ENCODE measurements at places on chromosomes 7 and 10. TPM values are rescaled to one million over a fixed set of nuclear protein-coding genes. Genes with fewer than 3 reads are reported as not detected.
A peak's percentile ranks its signal among the peaks of the same experiment; 100 is the strongest.

DNA sequence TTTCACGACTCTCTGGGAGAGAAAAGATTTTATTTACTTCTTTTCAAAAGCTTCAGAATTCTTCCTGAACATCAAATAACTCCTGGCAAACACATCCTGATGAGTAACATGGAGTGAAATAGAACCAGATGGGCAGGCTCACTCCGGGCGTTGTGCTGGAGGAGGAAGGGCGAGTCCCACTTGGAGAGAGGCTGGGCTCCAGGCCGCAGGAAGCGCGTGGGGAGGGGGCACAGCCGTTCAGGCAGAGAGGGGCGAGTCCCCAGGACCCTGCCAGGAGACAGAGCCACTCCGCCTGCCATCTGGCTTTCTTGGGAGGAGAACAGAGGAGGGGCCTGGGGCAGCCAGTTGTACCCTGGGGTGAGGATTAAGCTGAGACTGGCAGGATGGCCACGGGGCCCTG is 265.9 kb upstream of the ZMIZ1 start:
- no peaks in the 10 kb centered on the region for H3K36me3 ChIP-seq
- peaks cover 2% of the 10 kb centered on the region for H3K4me1 ChIP-seq
- H3K4me3 ChIP-seq: no peak overlapping the region
- DNase-seq: no peak

DNA sequence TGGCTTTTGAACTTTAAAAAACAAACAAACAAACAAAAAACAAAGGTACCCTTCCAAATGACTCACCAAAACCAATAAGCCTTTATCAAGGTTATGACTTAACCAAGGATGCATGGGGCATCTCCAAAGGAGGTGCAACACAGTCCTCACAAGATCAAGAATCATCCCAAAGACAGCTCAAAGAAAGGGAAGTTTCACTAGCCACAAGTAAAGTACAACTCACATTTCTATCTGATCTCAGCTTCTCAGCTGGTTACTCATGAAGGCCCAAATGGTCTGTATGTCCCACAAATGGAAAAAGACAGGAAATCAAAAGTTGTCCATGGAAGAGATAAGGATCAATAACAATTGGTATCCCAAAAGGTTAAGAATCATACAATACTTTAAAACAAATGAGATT is 6.0 kb upstream of the MKLN1 start:
- no peak overlapping the region for H3K4me3 ChIP-seq
- no peak overlapping the region for H3K27ac ChIP-seq
- DNase-seq: no peak
- no peaks in the 10 kb centered on the region for H3K27me3 ChIP-seq

DNA sequence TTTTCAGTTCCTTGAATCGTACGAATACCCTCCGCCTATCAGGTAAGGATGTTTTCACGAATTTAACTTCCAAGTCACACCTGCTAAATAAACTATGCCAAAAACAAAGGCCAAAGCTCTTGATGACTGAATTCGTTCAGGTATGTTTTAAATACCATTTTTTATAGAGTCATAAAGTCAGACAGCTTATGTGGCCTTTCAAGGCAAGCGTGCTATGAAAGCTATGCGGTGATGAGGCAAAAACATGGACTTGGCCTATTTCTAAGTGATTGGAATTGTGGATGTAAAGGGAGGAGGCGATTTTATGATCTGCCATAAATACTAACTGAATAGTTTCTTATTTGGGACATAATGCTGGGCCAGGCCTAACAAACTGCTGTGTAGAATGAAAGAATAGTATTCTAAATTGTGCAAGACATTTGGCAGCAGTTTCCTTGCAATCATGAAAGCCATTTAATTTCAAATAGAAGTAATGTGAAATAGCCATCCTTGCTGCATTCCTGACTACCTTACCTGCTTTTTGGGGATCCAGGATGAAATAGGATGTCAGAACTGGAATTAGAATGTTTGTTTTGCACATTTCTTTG is 14.0 kb downstream of the SLC39A12 start:
- no peaks in the 10 kb centered on the region for H3K4me1 ChIP-seq
- no peaks in the 10 kb centered on the region for H3K27me3 ChIP-seq
- H3K27ac ChIP-seq: no peak overlapping the region
- no peaks in the 10 kb centered on the region for H3K36me3 ChIP-seq
- no peak overlapping the region for H3K4me3 ChIP-seq

DNA sequence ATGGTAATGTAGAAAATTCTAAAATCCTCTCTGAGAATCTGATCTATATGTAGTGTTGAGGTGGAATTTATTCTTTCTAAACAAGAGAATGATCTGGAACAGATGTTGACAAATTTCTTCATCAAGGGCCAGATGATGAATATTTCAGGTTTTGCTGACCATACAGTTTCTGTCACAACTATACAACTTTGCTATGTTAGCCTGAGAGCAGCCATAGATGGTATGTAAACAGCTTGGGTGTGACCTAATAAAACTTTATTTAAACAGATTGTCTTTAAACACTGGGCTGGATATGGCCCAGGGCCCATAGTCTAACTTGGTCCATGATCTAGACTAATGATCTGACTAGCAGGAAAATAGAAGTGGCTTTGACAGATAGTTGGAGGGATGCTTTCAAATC is 213.6 kb upstream of the CELF2 start:
- no peak overlapping the region for H3K4me3 ChIP-seq
- DNase-seq: no peak
- no peaks in the 10 kb centered on the region for H3K36me3 ChIP-seq
- H3K27me3 ChIP-seq: peaks cover 1% of the 10 kb centered on the region
- no peak overlapping the region for H3K27ac ChIP-seq
- H3K4me1 ChIP-seq: 0 out of 2 replicates have a peak, but pooled peaks cover 3% of the 10 kb centered on the region

- H3K27ac ChIP-seq: no peak overlapping the region
- no peaks in the 10 kb centered on the region for H3K27me3 ChIP-seq
Observed at GRCh38 chr7:157949711-157950110, 612.9 kb downstream of the DNAJB6 start.

- no peak for DNase-seq
- H3K27ac ChIP-seq: no peak overlapping the region
- no peaks in the 10 kb centered on the region for H3K27me3 ChIP-seq
Observed at GRCh38 chr7:107754642-107755041, 10.7 kb downstream of the CBLL1 start.

DNA sequence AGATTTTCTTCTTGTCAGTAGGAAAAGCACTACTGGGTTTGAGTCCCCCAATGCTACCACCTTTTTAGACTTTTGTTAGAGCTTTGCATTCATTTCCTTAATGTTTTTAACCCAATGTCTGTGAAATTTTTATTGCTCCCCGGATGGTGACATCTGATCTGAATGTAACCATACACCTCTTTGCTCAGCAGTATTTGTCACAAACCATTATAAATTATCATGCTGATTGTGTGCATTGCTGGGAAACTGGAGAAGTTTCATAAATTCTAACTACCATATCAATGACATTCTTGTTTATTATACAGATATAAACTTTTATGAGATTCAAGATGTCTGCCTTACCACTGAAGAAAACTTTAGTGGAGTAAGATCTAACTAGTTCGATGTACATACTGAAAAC is 8.5 kb downstream of the NRP1 start:
- no peaks in the 10 kb centered on the region for H3K4me1 ChIP-seq
- no peak for DNase-seq
- no peaks in the 10 kb centered on the region for H3K36me3 ChIP-seq

- H3K27me3 ChIP-seq: no peaks in the 10 kb centered on the region
- no peak overlapping the region for H3K27ac ChIP-seq
- H3K4me1 ChIP-seq: no peaks in the 10 kb centered on the region
- H3K36me3 ChIP-seq: no peaks in the 10 kb centered on the region
Observed at GRCh38 chr7:6252341-6252746, 20.1 kb downstream of the CYTH3 start.

DNA sequence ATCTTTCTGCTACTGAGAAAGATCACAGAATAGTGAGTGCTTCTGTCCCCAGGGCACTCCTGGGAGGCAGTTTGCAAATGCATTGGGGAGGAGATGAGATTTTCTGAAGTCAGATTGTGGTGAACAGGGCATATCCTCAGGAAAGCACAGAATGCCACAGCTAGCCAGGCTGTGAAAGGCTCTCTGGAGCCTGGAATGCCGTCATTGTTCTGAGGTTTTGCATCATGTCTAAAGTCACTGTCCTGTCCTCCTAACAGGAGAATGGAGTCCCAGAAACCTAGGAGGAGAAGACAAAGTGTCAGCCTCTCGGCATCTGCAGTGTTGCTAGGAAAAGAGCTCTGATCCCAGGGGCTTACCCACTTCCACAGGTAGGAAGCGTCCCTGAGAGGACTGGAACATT is 69.2 kb upstream of the IGFBP3 start:
- no peaks in the 10 kb centered on the region for H3K4me1 ChIP-seq
- no peak for DNase-seq
- H3K27me3 ChIP-seq: no peaks in the 10 kb centered on the region
- no peak overlapping the region for H3K4me3 ChIP-seq
- H3K27ac ChIP-seq: no peak overlapping the region
- no peaks in the 10 kb centered on the region for H3K36me3 ChIP-seq

DNA sequence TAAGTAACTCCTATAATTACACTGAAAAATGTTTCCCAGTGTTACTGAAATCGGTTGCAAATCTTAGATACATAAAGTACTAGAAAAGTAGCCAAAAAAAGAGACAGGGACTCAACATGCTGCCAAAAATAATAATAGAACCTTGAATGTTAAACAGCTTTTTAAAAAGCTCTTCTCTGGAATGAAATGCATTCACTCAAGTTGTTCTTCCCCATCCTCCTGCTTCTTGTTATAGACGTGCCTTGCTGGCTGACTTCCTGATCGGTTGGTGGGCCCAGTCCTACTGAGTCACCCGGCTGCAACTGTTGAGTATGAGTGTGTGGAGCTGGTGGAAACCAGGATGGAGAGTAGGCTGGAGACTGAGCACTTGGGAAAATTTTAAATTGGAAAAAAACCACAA is 30.6 kb upstream of the RAPGEF5 start:
- no peaks in the 10 kb centered on the region for H3K36me3 ChIP-seq
- no peak for DNase-seq
- H3K4me1 ChIP-seq: no peaks in the 10 kb centered on the region
- no peaks in the 10 kb centered on the region for H3K27me3 ChIP-seq
- H3K4me3 ChIP-seq: no peak overlapping the region

DNA sequence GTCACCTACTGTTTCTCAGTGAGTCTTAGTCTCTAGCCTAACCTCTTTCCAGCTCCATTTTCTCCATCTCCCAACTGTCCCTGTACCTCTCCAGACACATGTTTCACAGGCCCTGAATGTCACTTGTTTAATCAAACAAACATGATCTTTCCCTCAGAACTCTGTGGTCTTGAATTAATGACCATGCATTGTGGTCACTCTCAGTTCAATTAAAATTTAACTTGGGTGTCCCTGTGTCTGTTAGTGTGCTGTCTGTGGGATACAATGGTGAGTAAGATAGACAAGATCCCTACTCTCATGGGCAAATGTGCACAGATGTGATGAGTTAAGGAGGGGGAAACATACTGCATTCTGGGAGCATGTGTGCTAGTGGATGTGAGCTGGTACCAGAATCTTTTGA is 65.0 kb downstream of the RBM33 start:
- no peaks in the 10 kb centered on the region for H3K27me3 ChIP-seq
- H3K36me3 ChIP-seq: peaks cover 3% of the 10 kb centered on the region

- no peaks in the 10 kb centered on the region for H3K4me1 ChIP-seq
- H3K27ac ChIP-seq: no peak overlapping the region
- DNase-seq: no peak
- peaks cover 8% of the 10 kb centered on the region for H3K36me3 ChIP-seq
Observed at GRCh38 chr10:75034714-75035258, 76.7 kb upstream of the SAMD8 start.

GRCh38 chr7:28483112-28483511 is 70.8 kb downstream of the CREB5 start:
- DNase-seq: no peak
- H3K27me3 ChIP-seq: no peaks in the 10 kb centered on the region
- no peak overlapping the region for H3K27ac ChIP-seq
- no peak overlapping the region for H3K4me3 ChIP-seq
- peaks cover 24% of the 10 kb centered on the region for H3K4me1 ChIP-seq
- H3K36me3 ChIP-seq: no peaks in the 10 kb centered on the region

DNA sequence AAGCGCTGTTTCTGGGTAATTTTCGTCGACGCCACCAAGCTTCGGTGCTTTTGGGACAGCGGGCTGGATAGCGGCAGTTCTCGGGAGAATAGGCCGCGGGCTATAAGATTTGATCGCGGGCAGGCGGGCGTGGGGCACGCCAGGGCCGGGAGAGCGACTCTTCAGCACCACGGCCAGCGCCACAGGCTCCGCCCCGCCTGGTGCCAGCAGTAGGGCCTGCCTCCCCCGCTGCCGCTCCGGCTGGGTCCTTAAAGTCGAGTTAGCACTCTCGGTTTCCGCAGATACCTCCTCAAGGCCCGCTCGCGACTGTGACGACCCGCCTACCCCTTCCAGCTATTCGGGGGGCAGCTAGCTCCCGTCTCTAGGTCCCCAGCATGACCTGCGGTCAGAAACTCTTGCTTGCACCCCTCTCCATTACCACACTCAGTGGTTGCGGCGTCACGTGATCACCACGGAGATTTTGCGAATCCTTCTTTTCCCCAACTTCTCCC is 9.4 kb downstream of the NXPH1 start:
- no peaks in the 10 kb centered on the region for H3K36me3 ChIP-seq
- H3K27me3 ChIP-seq: peaks cover 55% of the 10 kb centered on the region
- peaks cover 7% of the 10 kb centered on the region for H3K4me1 ChIP-seq
- DNase-seq: peak; percentile 97
- H3K27ac ChIP-seq: no peak overlapping the region

- no peak overlapping the region for H3K27ac ChIP-seq
- no peak overlapping the region for H3K4me3 ChIP-seq
- no peaks in the 10 kb centered on the region for H3K36me3 ChIP-seq
Observed at GRCh38 chr10:113053091-113053490, 103.0 kb downstream of the TCF7L2 start.

- H3K27me3 ChIP-seq: no peaks in the 10 kb centered on the region
- no peak overlapping the region for H3K27ac ChIP-seq
- DNase-seq: no peak
- no peaks in the 10 kb centered on the region for H3K4me1 ChIP-seq
- no peak overlapping the region for H3K4me3 ChIP-seq
Observed at GRCh38 chr10:404346-404745, 269.1 kb downstream of the ZMYND11 start.

GRCh38 chr7:14275356-14275755 is 285.9 kb upstream of the ETV1 start:
- H3K36me3 ChIP-seq: no peaks in the 10 kb centered on the region
- DNase-seq: no peak
- peaks cover 7% of the 10 kb centered on the region for H3K4me1 ChIP-seq

GRCh38 chr10:4825868-4826791 is at the start of gene AKR1E2:
Gene AKR1E2 (plus strand): TSS chr10:4826207. CDS start chr10:4826325, 118 bp downstream.
- H3K27me3 ChIP-seq: peaks cover 19% of the 10 kb centered on the region
- peak; percentile 81 for DNase-seq
- H3K27ac ChIP-seq: no peak within 1 kb of the TSS
- H3K4me3 ChIP-seq: peak within 1 kb of the TSS; percentile 56

Gene OR6B1
- not detected for total RNA-seq

Gene DNMBP
- total RNA-seq: 26.7 TPM

Gene PRKG1
- 15.2 TPM for total RNA-seq

Gene GJD4
- total RNA-seq: not detected

Gene LAMB1
- 37.2 TPM for total RNA-seq

Gene GPR85
- total RNA-seq: 0.54 TPM

Gene IL15RA
- total RNA-seq: 0.98 TPM

Gene CHN2
- 4.8 TPM for total RNA-seq

Gene SPDYE6
- not detected for total RNA-seq

Gene LBX1
- not detected for total RNA-seq

Gene TRPV5
- total RNA-seq: not detected

Gene CFAP46
- 4.8 TPM for total RNA-seq

Gene FOXP2
- total RNA-seq: 0.43 TPM

Gene IGF2BP3
- total RNA-seq: 190 TPM
